ENCODE measurements at places on chromosomes 11 and 22. TPM values are rescaled to one million over a fixed set of nuclear protein-coding genes. Genes with fewer than 3 reads are reported as not detected.

Gene SPTBN2
- total RNA-seq = 1.3 TPM

Gene MEI1
- 2.2 TPM for total RNA-seq

Gene GPHA2
- not detected for total RNA-seq

Gene DRG1
- 75.4 TPM for total RNA-seq

Gene PAMR1
- total RNA-seq = 493 TPM

Gene ALG8
- total RNA-seq = 60.9 TPM

Gene TRIM49B
- total RNA-seq = not detected

Gene FOLR2
- not detected for total RNA-seq

Gene ABCC8
- not detected for total RNA-seq

Gene PKDREJ
- total RNA-seq = not detected

Gene KRTAP5-10
- total RNA-seq = not detected

Gene F2
- total RNA-seq = not detected

Gene FTH1
- total RNA-seq = 708 TPM

Gene PLCB3
- total RNA-seq = 66.5 TPM

Gene TRIM48
- not detected for total RNA-seq

Gene BARX2
- not detected for total RNA-seq

Gene POLR3H
- total RNA-seq = 24.8 TPM

Gene ANGPTL5
- total RNA-seq = not detected

Gene OR2AG1
- total RNA-seq = not detected

Gene ACRV1
- total RNA-seq = not detected

Gene MRGPRX3
- total RNA-seq = not detected

Gene ANO1
- not detected for total RNA-seq

Gene DBX1
- total RNA-seq = not detected

Gene SLC1A2
- 23.7 TPM for total RNA-seq

Gene MYEOV
- total RNA-seq = 3.2 TPM

Gene CASP4
- 133 TPM for total RNA-seq

Data from fibroblast of villous mesenchyme (primary cell).